ENCODE measurements at places on chromosomes 2 and 18. TPM values are rescaled to one million over a fixed set of nuclear protein-coding genes. Genes with fewer than 3 reads are reported as not detected.

GRCh38 chr2:172919732-172920131 is 155.9 kb upstream of the MAP3K20 start:
- no peak overlapping the region for H3K27ac ChIP-seq
- no peak for DNase-seq
- H3K36me3 ChIP-seq = no peaks in the 10 kb centered on the region
- peaks cover 3% of the 10 kb centered on the region for H3K27me3 ChIP-seq
- H3K4me3 ChIP-seq = no peak overlapping the region
- H3K4me1 ChIP-seq = no peaks in the 10 kb centered on the region

DNA sequence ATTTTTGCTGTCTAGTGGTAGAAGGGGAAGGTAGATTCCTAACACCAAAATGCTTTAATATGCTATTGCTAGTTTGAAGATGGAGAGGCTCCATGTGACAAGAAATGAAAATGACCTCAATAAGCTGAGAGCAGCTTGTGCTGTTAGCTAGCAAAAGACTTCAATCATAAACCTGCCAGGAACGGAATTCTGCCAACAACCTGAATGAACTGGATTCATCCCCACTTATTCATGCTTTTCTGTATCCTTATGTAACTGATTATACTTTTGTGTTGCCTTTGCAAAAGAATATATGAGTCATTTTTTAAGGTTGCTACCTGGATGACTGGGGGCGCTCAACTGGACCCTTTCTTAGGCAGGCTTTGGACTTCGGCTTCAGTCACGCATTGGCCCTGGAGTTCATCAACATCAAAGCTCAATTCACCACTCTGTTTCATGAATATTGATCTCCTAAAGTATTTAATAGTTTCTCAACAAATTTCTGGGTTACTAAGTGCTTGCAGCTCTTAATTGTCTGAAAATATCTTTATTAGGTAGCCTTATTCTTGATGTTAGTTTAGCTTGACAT is 97.5 kb upstream of the KCNJ3 start:
- no peaks in the 10 kb centered on the region for H3K36me3 ChIP-seq
- DNase-seq = no peak
- no peak overlapping the region for H3K27ac ChIP-seq
- H3K27me3 ChIP-seq = no peaks in the 10 kb centered on the region

DNA sequence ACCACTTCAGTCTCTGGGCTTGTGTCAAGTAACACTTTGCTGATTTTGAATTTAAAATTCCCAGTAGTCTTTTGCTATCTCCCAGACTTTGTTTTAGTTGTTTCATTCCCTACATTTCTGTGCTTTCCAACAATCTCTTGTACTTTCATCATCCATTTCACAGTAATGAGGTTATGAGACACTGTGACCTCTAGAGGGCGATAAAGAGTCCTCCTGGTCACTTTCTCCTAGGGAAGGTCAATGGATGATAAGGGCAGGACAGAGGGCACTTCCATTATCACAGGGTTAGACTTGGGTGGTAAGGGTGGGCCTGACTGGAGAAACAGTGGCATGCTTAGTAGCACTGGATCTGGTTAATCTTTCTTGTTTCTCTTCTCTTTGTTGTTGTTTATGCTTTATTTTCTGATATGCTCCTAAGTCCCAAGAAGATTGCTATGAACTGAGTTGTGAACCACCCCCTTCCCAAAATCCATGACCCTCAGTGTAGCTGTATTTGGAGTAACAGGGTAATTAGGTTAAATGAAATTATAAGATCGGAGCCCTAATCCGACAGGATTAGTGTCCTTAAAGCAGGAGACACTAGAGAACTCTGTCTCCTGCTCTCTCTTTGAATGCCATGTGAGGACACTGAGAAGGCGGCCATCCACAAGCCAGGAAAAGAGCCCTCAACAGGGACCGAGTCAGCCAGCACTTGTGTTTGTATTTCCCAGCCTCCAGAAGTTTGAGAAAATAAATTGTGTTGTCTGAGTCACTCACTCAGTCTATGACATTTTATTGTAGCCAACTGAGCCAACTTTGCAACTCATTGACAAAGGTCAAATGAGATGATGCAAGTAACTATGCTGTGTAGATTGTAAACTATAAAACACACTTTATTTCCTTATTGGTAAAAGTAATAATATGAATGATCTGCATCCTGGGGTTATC is 779.2 kb downstream of the CNTNAP5 start:
- DNase-seq = no peak
- H3K4me3 ChIP-seq = no peak overlapping the region
- no peaks in the 10 kb centered on the region for H3K27me3 ChIP-seq
- H3K4me1 ChIP-seq = no peaks in the 10 kb centered on the region

- DNase-seq = no peak
- H3K27me3 ChIP-seq = no peaks in the 10 kb centered on the region
- no peak overlapping the region for H3K4me3 ChIP-seq
- no peak overlapping the region for H3K27ac ChIP-seq
- H3K36me3 ChIP-seq = no peaks in the 10 kb centered on the region
- peaks cover 11% of the 10 kb centered on the region for H3K4me1 ChIP-seq
Observed at GRCh38 chr2:134207589-134208209, 46.2 kb upstream of the MGAT5 start.

GRCh38 chr2:241133436-241133820 is 15.8 kb downstream of the PASK start:
- H3K36me3 ChIP-seq = peaks cover 21% of the 10 kb centered on the region
- no peaks in the 10 kb centered on the region for H3K27me3 ChIP-seq
- H3K4me1 ChIP-seq = peaks cover 4% of the 10 kb centered on the region

- H3K36me3 ChIP-seq = no peaks in the 10 kb centered on the region
- H3K4me3 ChIP-seq = no peak overlapping the region
- H3K4me1 ChIP-seq = no peaks in the 10 kb centered on the region
- DNase-seq = no peak
- no peak overlapping the region for H3K27ac ChIP-seq
- H3K27me3 ChIP-seq = no peaks in the 10 kb centered on the region
Observed at GRCh38 chr2:226080334-226080733, 680.8 kb downstream of the NYAP2 start.

- DNase-seq = no peak
- no peaks in the 10 kb centered on the region for H3K36me3 ChIP-seq
- no peaks in the 10 kb centered on the region for H3K4me1 ChIP-seq
- no peaks in the 10 kb centered on the region for H3K27me3 ChIP-seq
- no peak overlapping the region for H3K27ac ChIP-seq
Observed at GRCh38 chr2:56337342-56337741, 153.6 kb downstream of the CCDC85A start.

GRCh38 chr18:38923540-38923939 is 1357.9 kb upstream of the CELF4 start:
- H3K36me3 ChIP-seq = no peaks in the 10 kb centered on the region
- H3K27ac ChIP-seq = no peak overlapping the region
- DNase-seq = no peak
- H3K4me3 ChIP-seq = no peak overlapping the region

DNA sequence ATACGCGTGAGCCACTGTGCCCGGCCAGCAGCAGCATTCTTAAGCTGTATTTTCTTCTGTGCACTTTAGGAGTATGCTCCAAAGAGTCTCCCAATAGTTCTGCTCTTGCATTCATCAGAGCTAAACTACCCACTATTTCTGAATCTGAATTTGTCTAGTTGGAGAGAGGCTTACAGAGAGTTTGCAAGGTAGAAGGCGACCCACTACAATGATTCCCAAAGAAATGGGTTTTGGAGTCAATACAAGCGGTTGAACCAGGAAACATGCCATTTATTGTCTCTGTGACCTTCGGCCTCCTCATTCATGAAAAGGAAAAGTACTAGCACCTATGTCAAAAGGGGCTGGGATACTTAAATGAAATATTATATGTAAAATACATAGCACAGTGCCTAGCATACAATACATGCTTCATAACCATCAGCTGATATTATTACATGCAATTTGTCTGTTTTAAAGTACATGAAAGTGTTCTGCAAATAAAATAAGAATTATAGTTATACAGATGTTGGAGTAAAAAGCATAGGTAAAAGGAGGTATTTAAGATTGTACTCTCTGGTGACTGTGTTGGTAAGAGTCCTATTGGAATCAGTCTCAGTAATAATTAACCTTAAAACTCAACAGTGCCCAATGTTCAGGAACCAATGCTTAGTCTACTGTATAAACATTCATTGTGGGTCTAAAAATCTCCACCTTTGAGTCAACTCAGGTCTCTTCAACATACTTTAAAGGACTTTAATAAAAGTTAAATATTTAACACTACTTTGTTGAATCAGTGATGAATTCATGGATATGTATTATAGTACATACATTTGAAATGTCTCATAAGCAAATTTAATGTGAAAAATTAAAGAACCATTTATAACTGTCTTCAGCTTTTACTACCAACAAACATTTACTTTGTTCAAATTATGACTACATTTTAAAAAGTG is 89.8 kb upstream of the GRB14 start:
- H3K27me3 ChIP-seq = no peaks in the 10 kb centered on the region
- no peak overlapping the region for H3K4me3 ChIP-seq
- no peak overlapping the region for H3K27ac ChIP-seq
- H3K4me1 ChIP-seq = no peaks in the 10 kb centered on the region
- H3K36me3 ChIP-seq = no peaks in the 10 kb centered on the region

DNA sequence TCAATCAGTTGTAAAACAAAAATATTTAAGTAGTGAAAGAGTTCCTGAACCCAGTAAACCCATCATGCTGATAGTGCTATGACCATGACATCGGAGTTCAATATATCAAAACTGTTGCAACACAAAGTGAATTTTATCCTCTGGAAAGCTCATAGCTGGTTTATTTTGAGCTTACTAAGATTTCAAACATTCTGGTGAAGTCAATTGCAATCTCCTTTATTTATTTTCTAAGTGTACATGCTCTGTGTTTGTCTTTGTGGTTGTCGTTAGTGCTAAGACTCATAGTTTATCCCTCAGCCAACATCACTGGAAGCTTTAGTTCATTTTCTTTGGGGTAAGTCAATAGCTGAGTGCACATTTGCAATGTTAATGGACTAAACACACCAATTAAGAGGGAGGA is 91.9 kb downstream of the QPCT start:
- no peak overlapping the region for H3K27ac ChIP-seq
- DNase-seq = no peak
- peaks cover 36% of the 10 kb centered on the region for H3K27me3 ChIP-seq
- H3K36me3 ChIP-seq = no peaks in the 10 kb centered on the region
- H3K4me1 ChIP-seq = no peaks in the 10 kb centered on the region

DNA sequence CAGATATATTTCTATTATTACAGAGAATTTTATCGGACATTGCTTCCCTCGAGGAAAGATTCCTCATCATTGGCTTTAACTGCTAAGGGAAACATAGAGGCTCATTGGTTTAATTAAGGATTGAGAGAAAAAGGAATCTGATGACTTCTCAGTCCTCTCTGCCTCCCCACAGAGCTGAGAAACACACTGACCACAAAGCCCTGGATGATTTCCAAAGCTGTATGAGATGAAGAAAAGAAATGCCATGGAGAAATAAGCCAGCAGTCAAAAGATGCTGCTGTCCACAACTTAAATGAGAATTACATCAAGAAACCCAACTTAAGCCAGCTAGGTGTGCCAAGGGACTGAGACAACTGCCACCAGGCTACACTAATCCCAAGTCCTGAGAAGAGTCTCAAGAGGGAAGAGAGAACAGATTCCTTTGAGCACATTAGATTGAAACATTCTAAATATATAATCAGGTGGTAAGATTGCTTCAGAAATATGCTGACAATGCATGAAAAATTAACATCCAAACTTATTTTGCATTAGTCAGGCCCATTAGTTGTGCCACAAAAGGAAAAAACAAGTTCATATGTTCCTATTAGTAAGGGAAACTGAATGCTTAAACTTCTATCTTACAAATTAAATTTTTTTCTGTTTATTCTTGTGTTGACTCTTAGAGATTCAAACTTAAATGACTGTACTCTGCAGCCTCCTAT is 308.1 kb upstream of the CYRIA start:
- no peaks in the 10 kb centered on the region for H3K27me3 ChIP-seq
- no peaks in the 10 kb centered on the region for H3K4me1 ChIP-seq
- H3K4me3 ChIP-seq = no peak overlapping the region
- H3K36me3 ChIP-seq = no peaks in the 10 kb centered on the region
- H3K27ac ChIP-seq = no peak overlapping the region

DNA sequence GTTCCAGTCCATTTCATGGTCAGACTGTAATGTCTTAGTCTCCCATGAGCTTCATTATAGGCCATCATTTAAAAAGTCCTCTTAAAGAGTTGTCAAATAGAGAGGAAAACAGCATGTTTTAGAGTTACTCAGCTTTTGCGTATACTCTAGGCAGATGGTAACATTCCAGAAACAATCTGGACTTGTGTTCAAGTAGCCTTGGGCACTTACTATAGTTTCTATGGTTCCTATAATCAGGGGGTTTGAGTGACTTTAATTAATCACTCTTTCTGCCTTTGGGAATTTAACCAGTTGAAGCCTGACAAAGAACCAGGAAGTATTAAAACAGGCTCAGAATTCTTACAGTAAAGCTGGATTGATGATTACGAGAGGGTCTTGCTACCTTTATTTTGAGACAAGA is 42.1 kb upstream of the SCN7A start:
- DNase-seq = no peak
- no peaks in the 10 kb centered on the region for H3K36me3 ChIP-seq
- peaks cover 1% of the 10 kb centered on the region for H3K4me1 ChIP-seq
- no peak overlapping the region for H3K27ac ChIP-seq

DNA sequence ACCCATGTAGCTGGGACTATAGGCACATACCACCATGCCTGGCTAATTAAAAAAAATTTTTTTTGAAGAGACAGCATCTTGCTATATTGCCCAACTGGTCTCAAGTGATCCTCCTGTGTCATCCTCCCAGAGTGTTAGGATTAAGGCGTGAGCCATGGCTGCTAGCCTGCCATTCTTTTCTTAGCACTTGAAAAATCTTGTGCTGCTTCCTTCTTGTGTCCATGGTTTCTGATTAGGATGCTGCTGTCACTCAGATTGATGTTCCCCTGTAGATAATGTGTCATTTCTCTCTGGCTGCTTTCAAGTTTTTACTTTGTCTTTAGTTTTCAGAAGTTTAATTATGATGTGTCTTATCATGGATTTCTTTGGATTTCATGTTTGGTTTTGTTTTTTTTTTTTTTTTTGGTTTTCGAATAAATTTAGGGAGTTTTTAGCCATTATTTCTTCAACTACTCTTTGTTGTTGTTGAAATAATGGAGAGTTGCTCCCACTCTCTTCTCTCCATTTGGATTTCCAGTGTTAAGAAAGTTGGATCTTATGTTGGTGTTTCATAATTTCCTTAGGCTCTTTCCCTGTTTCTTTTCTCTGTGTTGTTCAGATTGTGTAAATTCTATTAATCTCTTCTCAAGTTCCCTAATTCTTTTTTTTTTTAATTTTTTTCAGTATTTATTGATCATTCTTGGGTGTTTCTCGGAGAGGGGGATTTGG is 2.5 kb downstream of the ATP9B start:
- H3K4me3 ChIP-seq = no peak overlapping the region
- no peak overlapping the region for H3K27ac ChIP-seq
- no peak for DNase-seq
- peaks cover 8% of the 10 kb centered on the region for H3K27me3 ChIP-seq
- peaks cover 34% of the 10 kb centered on the region for H3K4me1 ChIP-seq
- H3K36me3 ChIP-seq = peaks cover 39% of the 10 kb centered on the region

The SERPINB8 gene
- total RNA-seq = 19.0 TPM

The KCNJ13 gene
- total RNA-seq = not detected

The ACADL gene
- not detected for total RNA-seq

The CPS1 gene
- 1.4 TPM for total RNA-seq

The REG1B gene
- total RNA-seq = not detected

The SP9 gene
- not detected for total RNA-seq

The RAPGEF4 gene
- total RNA-seq = 0.92 TPM

The EGR4 gene
- total RNA-seq = 0.46 TPM

Measured in activated T-helper 2 cell treated with anti-CD3 and anti-CD28 coated beads, Interferon-gamma antibody, Interleukin-2, Interleukin-4, amounts not matched to agents 10 μg/mL and 5 μg/mL and 100 μg/mL, durations not matched to agents 14 hours and 24 hours and 36 hours (primary cell).